MV-4-11 (cell line): ENCODE measurements at places on chromosomes 1 and 21.
A peak's percentile ranks its signal among the peaks of the same experiment; 100 is the strongest.

- DNase-seq, result no peak
These were observed 458.3 kb upstream of the USP24 start for GRCh38 chr1:55673416-55673815.

DNA sequence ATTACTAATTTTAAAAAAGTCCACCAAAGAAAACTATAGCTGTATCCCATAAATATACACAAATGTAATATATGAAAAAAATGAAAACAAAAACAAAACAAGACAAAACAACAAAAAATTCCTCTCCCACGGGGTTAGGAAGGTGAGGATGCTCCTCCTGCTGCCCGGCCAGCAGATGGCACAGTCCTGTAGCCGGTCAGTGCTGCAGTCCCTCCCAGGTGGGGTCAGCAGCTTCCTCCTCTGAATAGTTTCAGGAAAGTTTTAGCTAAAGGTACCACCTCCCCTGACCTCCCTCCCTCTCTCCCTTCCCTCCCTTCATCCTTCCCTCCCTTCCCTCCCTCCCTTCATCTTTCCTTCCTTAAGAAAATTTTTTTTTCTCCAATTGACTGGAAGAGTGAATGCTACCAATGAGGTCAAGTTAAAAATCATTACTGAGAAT, 67.8 kb upstream of the BCL10 start:
- DNase-seq, result no peak

- no peak for DNase-seq
These were observed 481.1 kb upstream of the USP24 start for GRCh38 chr1:55696181-55696754.

- DNase-seq, result peak; percentile 1
These were observed 61.4 kb upstream of the DIRAS3 start for GRCh38 chr1:68111519-68112436.

- no peak for DNase-seq
These were observed 610.7 kb downstream of the PLPP3 start for GRCh38 chr1:55968661-55969060.

DNA sequence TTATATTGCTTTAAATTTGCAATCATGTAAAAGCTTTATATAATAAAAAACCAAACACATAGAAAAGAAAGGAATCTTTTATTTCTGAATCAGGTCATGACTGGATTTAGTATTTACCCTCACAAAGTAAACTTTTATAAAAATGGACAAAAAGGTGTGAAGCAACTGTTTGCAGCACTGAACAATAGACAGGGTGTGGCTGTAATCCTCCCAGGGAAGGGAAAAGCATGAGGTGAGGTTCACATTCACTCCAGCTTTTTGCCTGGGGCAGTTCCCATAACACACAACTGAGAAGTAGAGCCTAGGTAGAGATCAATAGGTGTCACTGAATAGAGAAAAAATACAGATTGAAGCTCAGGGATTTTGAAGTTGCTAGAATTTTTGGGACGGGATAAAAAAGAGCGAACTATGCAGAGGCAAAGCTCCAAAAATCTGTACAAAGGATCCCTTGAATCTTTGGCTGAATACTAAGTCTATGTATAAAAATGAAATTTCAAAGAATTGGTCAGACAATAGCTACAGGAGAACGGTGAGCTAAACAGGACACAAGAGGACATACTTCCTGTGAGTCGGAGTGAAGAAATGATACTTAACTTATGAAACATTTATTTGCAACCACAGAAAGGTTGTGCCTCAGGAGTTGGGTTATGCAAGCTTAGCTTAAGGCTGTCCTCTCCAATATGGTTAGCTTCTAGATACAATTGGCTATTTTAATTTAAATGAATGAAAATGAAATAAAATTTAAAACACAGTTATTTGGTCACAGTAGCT, 162.0 kb upstream of the ZP4 start:
- no peak for DNase-seq
